Activated T-cell treated with anti-CD3 and anti-CD28 coated beads for 48 hours (primary cell): ENCODE measurements at places on chromosomes 7 and 10.

- no peak for DNase-seq
Measured at GRCh38 chr10:113891476-113891875, 37.0 kb downstream of the NHLRC2 start.

DNA sequence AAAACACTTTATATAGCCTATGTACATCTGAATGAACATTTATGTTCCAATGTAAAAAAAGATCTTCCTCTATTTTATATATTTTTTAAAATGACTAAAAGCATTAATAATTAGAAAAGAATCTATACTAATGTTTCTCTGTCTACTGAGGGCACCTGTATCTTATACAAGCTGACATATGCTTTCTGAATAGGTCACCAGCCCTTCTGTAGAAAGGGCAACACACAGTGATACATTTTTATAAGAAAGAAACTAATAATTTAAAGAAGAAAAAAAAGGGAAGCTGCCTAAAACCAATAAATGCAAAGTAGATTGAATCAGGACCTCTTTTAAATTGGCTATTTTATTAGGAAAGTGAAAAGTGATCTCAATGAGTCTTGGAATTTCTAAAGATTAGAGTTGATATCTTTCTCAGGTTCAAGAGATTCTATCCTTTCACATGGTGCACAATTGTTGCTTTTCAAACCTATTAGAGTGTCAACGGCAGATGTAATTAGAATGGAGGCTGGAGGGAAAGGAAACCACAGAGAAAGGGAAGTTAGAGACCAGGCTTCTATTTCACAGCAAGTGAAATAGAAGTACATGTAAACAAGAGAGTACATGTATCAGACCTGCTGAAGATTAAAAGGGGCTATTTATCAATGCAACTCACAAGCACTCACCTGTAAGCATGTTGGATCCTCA is 6.3 kb downstream of the MTPN start:
- no peak for DNase-seq

- no peak for DNase-seq
Measured at GRCh38 chr10:50231515-50232260, 19.6 kb downstream of the ASAH2 start.

DNA sequence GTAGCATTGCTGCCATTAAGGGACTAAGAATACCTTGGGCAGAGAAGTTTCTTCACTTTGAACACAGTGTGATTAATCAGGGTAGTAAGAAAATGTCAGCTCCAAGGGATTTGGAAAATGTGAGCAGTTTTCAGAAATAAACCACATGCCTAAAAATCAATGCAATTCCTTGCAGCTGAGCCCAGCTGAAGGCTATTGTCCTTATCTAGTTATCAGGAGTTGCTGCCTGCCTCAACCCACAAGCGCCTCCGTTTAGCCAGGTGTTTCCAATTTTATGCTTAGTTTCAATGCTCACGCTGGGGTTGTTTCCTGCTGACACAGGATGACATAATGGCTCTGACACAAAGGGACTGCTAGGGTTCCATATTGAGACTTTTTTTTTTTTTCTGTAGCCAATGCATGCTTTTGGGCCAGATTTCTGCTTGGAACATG is 132.3 kb upstream of the ANK3 start:
- DNase-seq = no peak

DNA sequence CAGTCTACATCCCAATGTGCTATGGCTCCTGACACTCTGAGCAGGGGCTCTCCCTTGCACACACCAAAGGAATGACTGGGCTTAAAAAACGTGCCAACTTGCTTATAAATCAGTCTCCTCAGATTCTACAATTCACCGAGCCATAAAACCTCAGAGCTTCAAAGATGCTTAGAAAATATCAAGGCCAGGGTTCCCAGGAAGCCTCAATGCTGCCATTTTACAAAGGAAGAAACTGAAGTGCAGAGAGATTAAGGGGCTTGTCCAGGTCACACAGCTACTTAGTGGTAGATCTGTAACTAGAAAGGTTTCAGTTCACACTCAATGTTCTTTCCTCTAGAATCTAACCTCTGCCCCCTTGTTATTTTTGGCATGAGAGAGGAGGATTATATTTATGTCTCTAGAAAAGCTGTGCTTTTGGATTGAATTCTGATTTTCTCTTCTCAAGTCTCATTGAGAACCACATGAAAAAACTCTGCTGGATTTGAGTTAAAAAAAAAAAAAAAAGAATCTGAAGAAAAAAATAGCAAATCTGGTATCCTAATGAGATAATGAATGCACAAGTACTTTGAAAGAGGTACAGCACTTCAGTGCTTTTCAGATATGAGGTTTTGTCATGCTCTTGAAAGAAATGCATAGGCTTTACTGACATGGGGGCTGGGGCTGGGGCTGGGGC is 22.3 kb upstream of the TSPAN33 start:
- DNase-seq = no peak

DNA sequence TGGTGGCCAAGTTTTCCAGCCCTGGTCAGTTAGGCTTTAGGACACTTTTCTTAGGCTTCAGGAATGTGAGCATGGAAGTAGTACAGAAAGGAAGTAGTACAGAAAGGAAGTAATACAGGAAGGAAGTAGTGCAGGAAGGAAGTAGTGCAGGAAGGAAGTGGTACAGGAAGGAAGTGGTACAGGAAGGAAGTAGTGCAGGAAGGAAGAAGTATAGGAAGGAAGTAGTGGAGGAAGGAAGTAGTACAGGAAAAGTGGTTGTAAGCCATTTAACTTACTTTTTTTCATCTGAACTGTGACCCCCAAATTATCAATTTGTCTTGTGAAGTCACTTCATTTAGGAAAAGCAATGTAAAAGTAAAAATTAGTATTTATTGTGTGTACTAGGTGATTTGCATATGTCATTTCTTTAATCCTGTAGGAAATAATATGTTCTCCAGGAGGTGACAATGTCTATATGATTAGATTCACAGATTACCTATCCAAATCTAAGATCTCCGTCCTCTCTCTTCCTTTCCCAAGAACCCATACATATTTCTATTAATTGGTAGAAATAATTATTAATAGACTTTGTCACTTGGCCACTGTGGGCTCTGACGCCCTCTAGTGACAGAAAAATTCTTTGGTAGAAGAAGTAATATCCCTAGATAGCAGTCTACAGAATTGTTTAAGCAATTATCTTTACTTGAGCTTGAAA is 3.9 kb upstream of the FAS start:
- DNase-seq = no peak

GRCh38 chr10:5609952-5610616 is 56.3 kb downstream of the ASB13 start:
- DNase-seq = no peak

DNA sequence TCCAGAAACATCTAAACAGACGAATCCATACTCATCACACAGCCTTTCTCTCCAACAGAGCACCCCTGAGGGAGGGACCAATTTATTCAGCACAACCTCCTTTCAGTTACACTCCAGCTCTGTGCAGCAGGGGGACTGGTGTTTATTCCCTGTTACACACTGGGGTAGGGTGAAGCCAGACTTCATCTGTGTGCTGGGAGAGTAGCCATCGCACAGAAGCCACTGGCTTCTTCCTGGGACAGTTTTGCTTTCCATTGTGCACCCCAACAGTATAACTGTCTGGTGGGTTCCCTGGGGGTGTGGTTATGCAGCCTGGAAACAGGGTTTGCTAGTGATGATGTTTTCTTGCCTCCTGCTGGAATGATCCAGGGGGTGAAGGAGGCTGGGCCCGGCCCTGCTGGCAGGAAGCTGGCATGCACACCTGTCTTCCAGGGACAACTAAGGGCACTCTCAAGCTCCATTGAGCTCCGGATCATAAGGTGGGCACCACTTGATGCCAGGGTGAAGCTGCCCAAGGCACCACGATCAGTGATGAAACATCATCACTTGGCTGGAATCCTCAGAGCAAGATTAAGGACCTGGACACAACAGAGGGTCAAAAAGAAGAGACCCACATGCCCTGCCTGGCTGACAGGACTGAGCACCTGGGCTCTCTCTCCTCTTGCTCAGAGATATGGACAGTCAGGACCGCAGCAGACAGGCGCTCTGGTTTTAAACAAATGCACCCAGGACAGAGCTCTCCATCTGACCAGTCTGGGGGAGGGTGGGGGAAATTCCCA is 293.2 kb downstream of the GRID1 start:
- no peak for DNase-seq

GRCh38 chr7:43590862-43591557 is 8.1 kb downstream of the STK17A start:
- DNase-seq = no peak

DNA sequence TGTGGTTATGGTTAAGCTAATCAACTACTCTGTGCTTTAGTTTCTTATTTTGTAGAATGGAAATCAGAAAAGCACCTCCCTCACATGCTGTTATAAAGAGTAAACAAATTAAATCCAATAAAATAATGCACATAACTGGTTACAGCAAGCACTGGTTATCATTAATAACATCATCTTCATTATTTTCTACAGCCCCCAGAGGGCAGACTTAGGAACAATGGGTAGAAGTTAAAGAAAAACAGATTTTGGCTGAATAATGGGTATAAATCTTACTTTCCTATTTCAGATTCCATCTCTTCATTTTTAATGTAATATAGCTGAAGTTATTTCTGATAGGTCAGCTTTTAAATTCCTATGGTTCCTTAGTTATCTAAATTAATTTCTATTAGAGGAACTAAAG is 126.5 kb downstream of the DOCK4 start:
- no peak for DNase-seq

DNA sequence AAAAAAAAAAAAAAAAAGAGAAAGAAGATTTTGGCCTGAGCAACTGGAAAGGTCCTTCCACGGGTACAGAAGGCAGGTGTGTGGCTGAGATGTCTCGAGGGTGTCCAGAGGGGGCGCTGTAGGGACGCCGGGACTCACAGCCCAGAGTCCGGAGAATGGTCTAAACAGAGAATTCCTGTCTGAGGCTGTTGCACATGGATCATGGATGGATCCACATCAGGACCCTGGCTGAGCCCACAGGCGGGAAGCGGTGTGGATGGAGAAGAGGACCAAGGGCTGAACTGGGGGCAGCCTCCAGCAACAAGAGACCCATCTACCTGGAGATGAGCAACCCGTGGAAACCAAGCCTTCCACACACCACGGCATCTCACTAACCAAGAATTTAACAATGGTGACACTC is 55.0 kb downstream of the PKD1L1 start:
- peak; percentile 1 for DNase-seq

GRCh38 chr7:26787701-26788100 is 76.7 kb downstream of the SKAP2 start:
- DNase-seq = no peak

- no peak for DNase-seq
Measured at GRCh38 chr10:97254694-97255093, 37.7 kb downstream of the ARHGAP19 start.

DNA sequence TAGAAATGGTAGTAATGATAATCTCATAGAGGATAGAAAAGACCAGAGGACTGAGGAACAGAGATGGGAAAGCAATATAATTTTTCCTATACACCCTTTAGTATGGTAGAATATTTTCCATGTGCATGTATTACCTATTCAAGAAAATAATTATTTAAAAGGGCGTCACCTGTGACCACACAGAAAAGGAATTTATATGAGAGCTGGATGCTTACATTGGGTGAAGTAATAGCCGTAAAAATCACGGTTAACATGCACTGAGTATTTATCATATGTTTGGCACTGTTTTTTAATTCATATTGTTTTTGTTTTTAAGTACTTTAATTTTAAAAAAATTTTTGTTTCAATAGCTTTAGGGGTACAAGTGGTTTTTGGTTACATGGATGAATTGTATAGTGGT is 195.1 kb downstream of the IPMK start:
- DNase-seq = no peak

GRCh38 chr10:111560027-111560426 is 483.2 kb downstream of the ADRA2A start:
- no peak for DNase-seq

GRCh38 chr7:18976715-18977471 is 140.5 kb downstream of the TWIST1 start:
- DNase-seq = no peak

GRCh38 chr7:66237906-66238772 is 33.0 kb downstream of the TPST1 start:
- DNase-seq = no peak

DNA sequence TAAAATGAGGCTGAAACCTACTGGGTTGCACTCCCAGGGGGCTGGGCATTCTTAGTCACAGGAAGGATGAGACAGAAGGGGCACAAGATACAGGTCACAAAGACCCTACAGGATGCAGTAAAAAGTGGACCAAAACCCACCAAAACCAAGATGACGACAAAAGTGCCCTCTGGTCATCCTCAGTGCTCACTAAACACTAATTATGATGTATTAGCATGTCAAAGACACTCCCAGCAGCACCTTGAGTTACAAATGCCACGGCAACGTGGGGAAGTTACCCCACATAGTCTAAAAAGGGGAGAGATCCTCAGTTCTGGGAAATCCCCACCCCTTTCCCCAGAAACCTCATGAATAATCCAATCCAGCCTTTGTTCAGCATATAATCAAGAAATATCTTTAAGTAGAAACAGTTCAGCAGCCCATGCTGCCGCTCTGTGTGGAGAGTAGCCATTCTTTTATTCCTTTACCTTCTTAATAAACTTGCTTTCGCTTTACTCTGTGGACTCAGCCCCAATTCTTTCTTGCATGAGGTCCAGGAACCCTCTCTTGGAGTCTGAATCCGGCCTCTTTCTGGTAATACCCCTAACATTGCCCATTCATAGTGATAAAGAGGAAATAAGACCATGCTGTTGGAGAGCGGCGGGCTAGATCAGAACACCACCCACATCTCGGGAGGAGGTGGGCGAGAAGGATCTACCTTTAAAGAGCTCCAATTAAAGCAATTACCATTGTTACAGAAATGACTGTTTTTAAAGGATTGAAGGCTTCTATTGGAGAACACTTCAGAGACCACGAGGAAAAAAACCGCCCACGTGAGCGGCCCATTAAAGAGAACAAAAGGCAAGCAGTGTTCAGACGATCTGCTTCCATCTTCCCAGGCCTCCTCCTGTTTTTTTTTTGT is 170.9 kb downstream of the USP6NL start:
- DNase-seq = peak; percentile 31

DNA sequence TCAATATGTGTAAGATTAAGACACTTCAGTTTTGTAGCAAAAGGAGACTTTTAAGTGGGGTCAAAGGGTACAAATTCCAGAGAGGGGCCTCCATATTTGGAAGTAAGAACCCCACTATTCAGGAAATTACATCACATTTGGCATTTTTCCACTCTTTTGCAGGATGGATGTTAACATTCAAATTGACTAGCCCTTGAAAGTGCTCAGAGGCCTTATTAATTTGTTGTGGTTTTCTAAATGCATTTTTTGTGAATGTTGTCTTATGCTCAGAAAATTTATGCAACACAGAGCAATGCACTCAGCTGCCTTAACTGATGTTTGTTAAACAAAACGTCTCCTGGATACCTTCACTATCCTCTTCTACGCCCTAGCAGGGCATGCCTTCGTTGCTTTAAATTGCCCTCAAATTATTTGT is 50.9 kb upstream of the PDLIM1 start:
- DNase-seq = no peak

- DNase-seq = no peak
Measured at GRCh38 chr10:47362199-47362598, 14.0 kb downstream of the RBP3 start.
